ENCODE measurements at places on chromosomes 2 and 18.
A peak's percentile ranks its signal among the peaks of the same experiment; 100 is the strongest.

- peak; percentile 27 for DNase-seq
Observed at GRCh38 chr18:59996370-59996966, 96.7 kb downstream of the PMAIP1 start.

DNA sequence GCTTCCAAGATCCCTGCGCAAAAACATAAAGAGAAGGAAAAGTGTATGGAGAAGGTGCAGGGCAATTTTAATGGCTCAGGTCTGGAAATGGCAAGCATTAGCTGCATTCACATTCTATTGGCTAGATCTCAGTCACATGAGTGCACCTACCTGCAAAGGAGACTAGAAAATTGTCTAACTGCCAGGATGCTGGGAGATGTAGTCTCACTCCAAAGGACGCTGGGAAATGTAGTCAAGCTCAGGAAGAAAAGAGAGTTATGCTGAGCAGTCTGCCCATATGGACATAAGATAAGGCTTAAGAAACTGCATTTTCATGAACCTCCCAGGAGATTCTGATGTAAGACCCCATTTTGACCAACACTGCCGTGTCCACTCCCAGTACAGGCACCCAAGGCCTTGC, 9.5 kb upstream of the KLHL29 start:
- DNase-seq: no peak

- no peak for DNase-seq
Observed at GRCh38 chr18:27996801-27997272, 180.1 kb downstream of the CDH2 start.

DNA sequence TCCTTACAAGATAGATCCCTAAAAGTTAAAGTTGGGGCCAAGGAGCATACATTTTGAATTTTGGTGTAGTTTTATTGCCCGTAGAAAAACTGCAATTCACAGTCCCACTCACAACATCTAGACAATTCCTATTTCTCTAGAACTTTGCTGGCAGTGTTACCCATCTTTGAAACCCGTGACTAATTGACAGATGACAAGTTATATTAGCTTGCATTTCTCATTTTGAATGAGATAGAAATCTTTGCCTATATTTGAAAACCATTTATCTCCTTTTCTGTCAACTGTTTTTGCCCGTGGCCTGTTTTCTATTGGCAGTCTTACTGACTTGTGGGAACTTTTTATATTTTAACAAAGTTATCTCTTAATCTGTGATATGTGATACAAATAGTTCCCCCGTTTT, 50.0 kb downstream of the OXER1 start:
- DNase-seq: no peak

DNA sequence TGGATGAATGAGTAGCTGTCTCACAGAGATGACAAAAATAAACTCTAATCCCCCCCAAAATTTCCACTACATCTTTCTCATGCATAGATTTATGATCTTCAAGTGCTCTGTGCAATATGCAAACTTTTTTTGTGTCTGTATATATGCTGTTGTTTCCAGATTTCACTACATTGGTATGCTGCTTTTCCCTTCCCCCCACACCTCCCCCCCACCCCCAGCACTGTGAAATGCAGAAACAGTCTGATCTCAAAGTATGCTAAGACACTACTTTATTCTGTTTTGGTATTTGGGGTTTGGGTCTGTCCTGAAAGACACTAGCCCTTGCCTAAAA, 524 bp upstream of the KLHL14 start:
- no peak for DNase-seq

DNA sequence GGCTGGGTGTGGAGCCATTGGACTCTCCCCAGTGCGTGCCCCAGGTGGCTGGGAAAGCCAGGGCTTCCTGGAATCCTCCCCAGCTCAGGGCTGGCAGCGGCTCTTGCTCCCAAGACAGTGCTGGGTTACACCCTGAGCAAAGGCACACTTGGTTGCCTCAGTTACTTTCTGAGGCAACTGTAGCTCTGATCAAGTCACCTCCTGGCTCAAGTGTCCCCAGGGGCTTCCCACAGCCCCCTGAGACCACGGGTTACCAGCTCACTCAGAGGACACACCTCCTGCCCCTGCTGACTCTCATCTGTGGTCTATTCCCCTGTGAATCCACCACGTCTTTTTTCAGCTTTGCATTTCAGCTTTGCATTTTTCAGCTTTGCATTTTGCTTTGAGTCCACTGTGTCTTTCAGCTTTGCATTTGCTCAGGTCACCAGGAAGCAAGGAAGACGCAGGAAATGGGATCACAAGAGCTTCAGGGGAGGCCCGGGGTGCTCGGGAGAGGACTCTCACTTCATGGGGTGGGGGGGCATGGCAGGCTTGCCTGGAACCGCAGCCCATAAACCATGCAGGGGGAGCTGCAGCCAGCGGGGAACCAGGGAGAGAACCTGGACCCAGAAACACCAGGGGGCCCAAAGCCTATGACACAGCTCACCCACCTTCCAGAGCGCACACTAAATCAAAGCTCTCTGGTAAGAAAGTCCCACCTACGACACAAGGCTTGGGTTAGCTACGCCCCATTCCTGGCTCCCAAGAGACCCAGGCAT, 138.0 kb upstream of the ASB18 start:
- no peak for DNase-seq

GRCh38 chr2:120346667-120347358, 877 bp downstream of the INHBB start:
- no peak for DNase-seq

GRCh38 chr2:177284531-177284930, 20.0 kb upstream of the NFE2L2 start:
- no peak for DNase-seq

- no peak for DNase-seq
Observed at GRCh38 chr18:48827291-48828193, 123.2 kb downstream of the SMAD7 start.

Measured in NCI-H1930 (cell line).